ACHN (cell line): ENCODE measurements at places on chromosomes 5 and 9.

GRCh38 chr9:34701023-34701768 is 8.7 kb downstream of the CCL21 start:
- DNase-seq, result peak; percentile 58

GRCh38 chr5:104928906-104929520 is 1366.4 kb upstream of the NUDT12 start:
- DNase-seq, result no peak

DNA sequence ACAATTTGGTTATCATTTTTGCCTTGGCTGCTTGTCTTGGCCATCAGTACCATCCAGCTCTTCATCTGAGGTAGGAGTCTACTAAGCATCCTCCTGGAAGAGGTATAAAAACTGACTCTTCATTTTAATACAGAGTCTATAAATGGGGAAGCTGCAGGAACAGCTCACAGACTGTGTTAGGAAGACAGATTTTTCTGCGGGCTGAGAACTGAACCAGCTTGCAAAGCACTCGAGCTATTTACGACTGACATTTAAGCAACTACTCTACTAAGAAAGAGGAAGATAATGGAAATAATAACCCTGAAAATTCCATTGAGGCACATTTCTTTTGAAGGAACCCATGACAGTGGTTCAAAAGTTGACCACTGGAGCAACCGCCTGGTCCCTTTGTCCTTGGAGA is 314.5 kb upstream of the RFX3 start:
- no peak for DNase-seq

DNA sequence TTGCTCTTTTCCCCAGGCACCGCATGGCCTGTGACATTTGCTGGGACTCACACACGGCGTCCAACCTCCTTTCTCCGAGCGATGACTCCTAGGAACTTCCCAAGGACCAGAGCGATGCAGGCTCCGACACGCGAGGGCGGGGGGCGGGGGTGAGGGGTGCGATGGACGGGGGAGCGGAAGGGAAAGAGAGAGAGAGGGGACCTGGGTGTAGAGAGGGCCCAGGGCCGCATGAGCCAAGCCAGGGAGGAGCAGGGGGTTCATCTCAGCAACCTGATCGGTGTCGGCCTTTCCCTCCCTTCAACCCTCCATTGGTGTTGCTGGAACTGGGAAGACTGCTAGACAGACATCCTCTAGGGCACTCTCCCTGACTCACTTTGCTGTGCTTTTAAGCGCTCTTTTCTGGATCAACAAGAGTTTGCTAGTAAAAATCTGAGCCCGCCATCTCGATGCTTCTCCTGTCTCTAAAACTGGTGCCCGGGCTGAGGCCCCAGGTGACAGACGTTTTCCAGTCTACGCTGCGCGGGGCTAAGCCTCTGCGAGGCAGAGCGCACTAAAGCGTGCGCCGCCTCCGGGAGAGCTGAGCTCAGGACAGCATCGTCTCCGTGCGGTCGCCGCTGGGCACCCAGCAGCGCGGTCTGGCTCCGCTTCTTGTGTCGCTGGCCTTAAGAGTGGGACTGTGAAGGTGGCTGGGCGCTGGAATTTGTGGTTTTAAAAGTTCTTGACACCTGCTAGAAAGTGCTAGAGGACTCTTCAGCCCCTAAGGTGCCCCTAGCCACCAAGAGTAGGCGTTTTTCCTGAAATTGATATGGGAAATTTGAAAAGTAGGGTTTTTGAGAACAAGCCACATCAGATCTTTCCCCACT is 1.0 kb upstream of the TSLP start:
- no peak for DNase-seq

GRCh38 chr5:76204713-76205112 is 121.5 kb downstream of the SV2C start:
- DNase-seq, result no peak

DNA sequence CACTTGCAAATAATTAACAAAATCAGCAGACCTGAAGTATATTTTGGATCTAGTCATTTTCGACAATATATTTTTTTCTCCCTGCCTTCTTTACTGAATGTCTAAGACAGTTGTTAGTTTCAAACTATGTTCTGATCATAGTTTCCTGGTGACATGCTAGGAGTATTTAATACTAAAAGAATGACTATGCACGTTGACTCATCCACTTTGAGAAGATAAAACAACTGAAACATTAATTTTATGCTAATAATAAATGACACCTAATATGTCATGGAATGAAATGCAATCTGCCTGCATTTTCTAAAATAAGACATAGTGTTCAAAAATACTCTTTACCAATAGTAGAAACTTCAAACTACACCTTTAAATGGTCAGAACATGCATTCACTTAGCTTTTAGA is 2123.7 kb upstream of the C9orf72 start:
- DNase-seq, result no peak

- DNase-seq, result no peak
Measured at GRCh38 chr9:131997779-131998178, 81.9 kb downstream of the MED27 start.

DNA sequence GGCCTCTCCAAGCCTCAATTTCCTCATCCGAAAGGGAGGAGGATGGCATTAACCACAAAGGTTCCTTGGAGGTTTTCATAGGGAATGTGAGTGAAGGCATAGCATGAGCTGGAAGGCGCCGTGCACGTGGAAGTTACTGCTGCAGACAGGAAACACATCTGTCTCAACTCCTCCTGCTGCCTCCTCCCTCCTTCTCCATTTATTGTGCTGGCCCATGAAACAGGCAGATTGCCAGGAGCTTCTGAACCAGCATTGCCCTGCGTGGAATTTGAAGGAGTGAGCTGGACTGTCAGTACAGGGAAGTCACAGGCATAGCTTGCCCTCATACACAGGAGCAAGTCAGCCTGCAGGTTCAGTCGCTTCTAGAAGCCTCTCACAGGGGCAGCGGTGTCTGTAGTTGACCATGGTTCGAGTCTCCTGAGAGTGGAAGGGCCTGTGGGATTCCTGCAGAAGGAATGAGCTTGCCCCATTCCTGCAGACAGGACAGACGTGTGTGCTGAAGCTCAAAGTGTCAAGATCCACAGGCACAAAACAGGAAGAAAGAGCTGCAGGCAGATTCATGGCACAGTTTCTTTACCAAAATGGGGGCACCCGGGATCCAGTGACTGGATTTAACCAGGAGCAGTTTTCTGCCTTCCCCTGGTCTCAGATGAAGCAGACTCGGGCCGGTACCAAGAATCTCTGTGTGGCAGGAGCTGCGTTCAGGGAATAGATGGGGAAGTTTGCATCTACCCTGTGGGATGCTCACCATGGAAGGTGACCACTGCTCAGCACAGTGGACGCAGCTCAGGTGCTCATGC is 48.7 kb upstream of the CTSL start:
- no peak for DNase-seq

GRCh38 chr5:160793530-160793899 is 58.5 kb downstream of the ATP10B start:
- DNase-seq, result no peak

DNA sequence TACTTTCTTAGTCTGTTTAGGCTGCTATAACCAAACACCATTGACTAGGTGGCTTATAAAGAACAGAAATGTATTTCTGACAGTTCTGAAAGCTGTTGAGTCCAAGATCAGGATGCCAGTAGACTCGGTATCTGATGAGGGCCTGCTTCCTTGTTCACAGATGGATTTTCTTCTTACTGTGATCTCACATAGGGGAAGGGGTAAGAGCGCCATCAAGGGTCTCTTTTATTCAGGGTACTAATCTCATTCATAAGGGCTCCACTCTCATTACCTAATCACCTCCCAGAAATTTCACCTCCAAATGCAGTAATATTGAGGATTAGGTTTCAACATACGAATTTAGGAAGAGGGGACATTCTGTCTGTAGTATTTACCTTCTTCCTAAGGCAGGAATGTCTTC is 384.0 kb upstream of the DMAC1 start:
- no peak for DNase-seq

DNA sequence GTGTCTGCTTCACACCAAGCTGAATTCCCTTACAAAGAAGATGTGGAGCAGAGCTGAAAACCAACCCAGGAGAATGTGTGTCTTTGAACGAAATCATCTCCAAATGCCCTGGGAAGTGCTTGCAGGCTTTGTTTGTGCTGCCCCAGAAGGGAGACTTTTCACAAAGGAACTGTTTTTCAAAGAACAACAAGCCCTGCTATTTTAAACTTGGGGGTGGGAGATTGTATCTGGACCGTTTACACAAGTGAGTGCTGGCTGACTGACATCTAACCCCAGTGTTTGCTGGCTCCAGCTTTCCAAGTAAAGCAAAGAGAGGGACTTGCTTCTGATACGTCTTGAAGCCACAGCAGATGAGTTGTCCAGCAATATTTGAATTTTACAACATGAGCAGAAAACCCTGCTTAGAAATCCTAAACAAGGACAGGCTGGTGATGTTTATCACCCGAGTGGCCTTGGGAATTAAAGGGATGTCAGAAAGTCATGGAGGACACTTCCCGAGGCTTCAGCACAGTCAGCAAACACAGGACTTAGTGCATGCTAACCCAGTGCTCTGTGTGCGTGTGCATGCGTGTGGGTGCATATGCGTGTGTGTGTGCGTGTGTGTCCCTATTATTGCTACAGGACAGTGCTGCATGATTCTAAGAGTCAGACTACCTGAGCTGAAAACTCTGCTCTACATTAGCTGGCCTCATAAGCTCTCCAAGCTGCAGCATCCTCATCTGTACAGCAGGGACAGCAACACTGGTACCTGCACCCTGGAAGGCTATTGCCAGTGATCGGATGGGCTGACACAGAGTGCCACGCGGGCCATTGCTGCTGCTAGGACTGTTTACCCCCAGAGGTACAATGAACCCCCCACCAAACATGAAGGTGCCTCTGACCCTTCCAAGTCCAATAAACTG is 1.4 kb downstream of the ADAMTS12 start:
- DNase-seq, result no peak

GRCh38 chr5:172771439-172772111 is 580 bp upstream of the DUSP1 start:
- DNase-seq, result no peak
